Muscle of leg (tissue), 16 donors: ENCODE measurements at places on chromosomes 5 and 9.
A peak's percentile ranks its signal among the peaks of the same experiment; 100 is the strongest.

- H3K36me3 ChIP-seq: no peaks in the 10 kb centered on the region
- no peak overlapping the region for H3K27ac ChIP-seq
- DNase-seq: no peak
- H3K4me3 ChIP-seq: no peak overlapping the region
- no peaks in the 10 kb centered on the region for H3K27me3 ChIP-seq
These were observed 845.9 kb downstream of the MAT2B start for GRCh38 chr5:164351245-164351834.

GRCh38 chr5:37111426-37112382 lies 137.5 kb downstream of the CPLANE1 start:
- H3K4me1 ChIP-seq: no peaks in the 10 kb centered on the region
- H3K27ac ChIP-seq: no peak overlapping the region
- H3K27me3 ChIP-seq: no peaks in the 10 kb centered on the region
- no peak for DNase-seq
- no peak overlapping the region for H3K4me3 ChIP-seq
- peaks cover 52% of the 10 kb centered on the region for H3K36me3 ChIP-seq

DNA sequence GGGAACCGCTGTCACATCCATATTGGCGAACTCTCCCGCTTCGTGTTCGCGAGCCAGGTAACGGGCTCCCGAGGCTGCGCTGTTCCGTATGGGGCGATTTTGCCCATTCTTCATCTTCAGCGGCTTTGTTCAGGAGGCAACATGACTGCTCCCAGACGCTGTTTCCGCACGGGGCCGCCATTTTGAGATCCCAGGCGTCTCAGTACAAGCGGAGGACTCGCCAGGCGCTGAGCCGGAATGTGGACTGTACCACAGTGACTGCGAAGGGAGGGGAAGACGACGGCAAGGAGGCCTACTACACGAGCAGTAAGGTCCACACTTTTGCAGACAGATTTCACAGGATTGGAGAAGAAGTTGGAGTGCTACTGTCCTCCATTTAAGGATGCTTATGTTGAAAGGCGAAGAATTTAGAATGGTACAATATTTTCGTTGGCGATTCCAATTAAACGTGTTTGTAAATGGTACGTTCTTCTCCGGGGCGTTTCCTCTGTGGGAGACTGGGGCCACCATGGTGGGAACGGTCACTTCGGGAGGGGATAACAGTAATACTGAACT lies 41.6 kb upstream of the ZNF300 start:
- H3K27ac ChIP-seq: peak overlapping the region; percentile 93
- peaks cover 12% of the 10 kb centered on the region for H3K36me3 ChIP-seq
- H3K4me3 ChIP-seq: peak overlapping the region; percentile 79
- DNase-seq: peak; percentile 98

- H3K4me1 ChIP-seq: no peaks in the 10 kb centered on the region
- H3K36me3 ChIP-seq: peaks cover 2% of the 10 kb centered on the region
- H3K4me3 ChIP-seq: no peak overlapping the region
- H3K27me3 ChIP-seq: no peaks in the 10 kb centered on the region
- DNase-seq: no peak
- H3K27ac ChIP-seq: no peak overlapping the region
These were observed 18.6 kb upstream of the TJP2 start for GRCh38 chr9:69155341-69156030.

GRCh38 chr9:117464941-117465616 lies 50.2 kb upstream of the ASTN2 start:
- H3K4me3 ChIP-seq: no peak overlapping the region
- DNase-seq: peak; percentile 60
- H3K27ac ChIP-seq: no peak overlapping the region
- no peaks in the 10 kb centered on the region for H3K27me3 ChIP-seq
- H3K4me1 ChIP-seq: peaks cover 15% of the 10 kb centered on the region

DNA sequence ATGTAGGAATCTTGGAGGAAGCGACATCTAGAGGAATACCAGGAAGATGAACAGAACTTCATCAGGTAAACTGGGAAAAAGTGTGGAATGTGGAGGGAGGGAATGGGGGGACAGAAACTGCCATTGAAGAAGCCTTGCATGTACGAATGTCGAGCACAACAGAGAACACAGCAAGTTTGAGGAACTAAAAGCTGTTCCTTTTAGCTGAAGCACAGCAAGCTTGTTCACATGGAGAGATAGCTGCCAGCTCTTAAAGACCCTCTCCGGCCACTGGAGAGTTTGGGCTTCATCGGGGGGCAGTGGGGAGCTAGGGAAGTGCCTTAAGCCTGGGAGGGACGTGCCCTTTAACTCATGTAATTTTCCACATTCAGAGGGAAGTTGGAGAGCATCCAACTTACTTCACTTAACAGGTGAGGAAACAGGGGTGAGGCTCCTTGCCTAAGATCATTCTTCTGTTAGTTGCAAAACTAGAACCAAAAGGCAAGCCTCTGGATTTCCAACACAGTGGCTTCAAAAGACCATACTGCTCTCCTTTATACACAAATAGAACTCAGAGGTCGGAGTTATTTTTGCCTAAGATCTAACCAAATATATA lies 2.3 kb upstream of the CYFIP2 start:
- H3K27me3 ChIP-seq: peaks cover 22% of the 10 kb centered on the region
- H3K4me1 ChIP-seq: peaks cover 27% of the 10 kb centered on the region
- no peaks in the 10 kb centered on the region for H3K36me3 ChIP-seq
- H3K4me3 ChIP-seq: no peak overlapping the region
- H3K27ac ChIP-seq: no peak overlapping the region

DNA sequence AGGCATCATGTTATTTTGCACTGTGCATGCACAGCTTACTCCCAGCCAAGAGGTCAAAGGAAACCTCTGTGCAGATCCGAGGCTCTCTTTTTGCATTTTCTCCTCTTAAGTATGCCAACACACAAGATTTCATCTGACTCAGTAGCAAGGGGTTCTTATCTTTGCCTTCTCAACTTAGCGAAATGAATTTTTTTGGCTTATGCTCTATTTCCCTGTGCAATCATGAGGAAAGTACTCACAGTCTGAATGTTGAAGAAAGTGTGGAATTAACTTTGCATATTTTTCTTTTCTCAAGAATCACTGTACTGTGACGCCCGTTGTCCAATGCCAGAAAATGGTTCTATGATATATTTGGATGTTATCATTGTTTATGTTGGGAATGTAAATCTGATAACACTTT lies 173.5 kb upstream of the FBXL7 start:
- no peak overlapping the region for H3K27ac ChIP-seq
- no peak for DNase-seq
- no peaks in the 10 kb centered on the region for H3K36me3 ChIP-seq
- H3K4me1 ChIP-seq: no peaks in the 10 kb centered on the region
- no peak overlapping the region for H3K4me3 ChIP-seq
- H3K27me3 ChIP-seq: no peaks in the 10 kb centered on the region

DNA sequence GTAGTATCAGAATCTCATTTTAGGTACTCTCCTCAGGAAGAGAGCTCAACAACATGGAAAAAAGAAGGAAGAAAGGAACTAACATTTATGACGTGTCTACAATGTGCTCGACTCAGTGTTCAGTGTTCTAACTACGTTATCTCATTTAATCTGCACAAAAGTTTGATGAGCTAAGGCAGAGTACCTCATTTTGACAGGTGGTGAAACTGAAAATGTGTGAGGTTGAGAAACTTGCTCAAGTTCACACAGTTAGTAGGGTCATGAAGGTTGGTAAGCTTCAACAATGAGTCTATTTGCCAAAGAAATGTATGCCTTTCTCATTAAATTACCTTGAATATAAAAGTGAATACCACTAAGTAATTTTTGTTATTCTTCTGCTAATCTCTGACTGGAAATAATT lies 165.1 kb downstream of the CAAP1 start:
- H3K4me1 ChIP-seq: no peaks in the 10 kb centered on the region
- H3K4me3 ChIP-seq: no peak overlapping the region
- H3K36me3 ChIP-seq: no peaks in the 10 kb centered on the region
- H3K27ac ChIP-seq: no peak overlapping the region
- DNase-seq: no peak
- no peaks in the 10 kb centered on the region for H3K27me3 ChIP-seq

DNA sequence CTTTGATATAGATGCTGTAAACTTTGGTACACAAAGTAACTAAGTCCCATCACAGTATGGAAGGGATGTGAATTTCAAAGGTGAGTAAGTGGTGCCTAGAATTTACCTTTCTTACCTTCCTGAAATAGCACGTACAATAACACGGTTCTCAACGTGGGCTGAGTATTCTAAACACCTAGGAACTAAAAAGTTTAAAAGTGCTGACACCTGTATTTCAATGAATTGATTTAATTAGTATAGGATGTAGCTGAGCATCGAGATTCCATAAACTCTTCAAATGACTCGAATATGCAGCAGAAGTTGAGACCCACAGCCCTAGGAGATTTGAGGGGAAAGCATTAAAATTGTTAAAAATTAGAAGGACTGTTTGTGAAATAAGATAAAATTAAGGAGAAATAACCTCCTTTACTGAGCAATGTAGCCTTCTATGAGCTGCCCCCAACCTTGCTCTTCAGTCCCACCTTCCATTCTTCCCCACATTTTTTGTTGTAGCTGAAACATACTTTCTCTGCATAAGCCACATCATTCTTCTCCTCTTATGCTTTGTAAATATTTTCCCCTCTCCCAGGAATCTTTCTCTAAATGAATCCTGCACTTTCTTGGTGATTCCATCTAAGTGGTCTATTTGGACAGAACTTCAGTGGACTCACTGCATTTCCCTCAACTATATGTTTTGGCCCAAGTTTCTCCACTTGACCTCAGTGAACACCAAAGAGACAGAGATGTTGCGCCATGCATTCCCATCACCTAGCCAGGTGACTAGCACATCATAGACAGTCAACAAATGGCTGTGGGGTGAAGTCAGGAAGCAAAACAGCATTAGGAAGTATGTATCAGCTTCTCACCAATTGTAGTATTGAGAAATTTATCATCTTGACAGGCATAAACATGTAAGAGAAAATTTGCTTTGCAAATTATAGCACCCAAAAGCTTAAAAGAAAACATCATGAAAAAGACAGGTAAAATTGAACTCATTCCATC lies 156.5 kb upstream of the TAS2R1 start:
- no peaks in the 10 kb centered on the region for H3K36me3 ChIP-seq
- H3K4me3 ChIP-seq: no peak overlapping the region
- H3K27me3 ChIP-seq: no peaks in the 10 kb centered on the region
- DNase-seq: no peak
- peaks cover 5% of the 10 kb centered on the region for H3K4me1 ChIP-seq
- H3K27ac ChIP-seq: no peak overlapping the region

DNA sequence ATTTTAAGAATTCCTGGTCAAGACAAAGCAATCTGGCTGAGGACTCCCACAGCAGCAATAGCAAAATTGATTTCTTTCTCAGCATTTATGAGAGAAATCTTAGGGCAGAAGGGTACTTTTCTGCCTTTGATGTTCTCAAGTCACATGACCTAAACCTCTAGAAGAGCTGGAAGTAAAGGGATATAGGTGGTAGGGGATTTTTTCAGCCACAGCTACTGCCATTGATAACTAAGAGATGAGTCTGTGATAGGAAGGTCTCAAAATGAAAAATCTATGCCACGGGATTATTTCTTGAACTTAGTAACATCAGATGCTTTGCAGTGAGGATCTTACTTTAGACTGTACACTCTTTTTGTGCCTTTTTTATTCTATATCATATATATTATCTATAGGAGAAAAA lies 35.6 kb downstream of the IL6ST start:
- H3K4me1 ChIP-seq: no peaks in the 10 kb centered on the region
- H3K27ac ChIP-seq: no peak overlapping the region
- H3K4me3 ChIP-seq: no peak overlapping the region
- no peaks in the 10 kb centered on the region for H3K27me3 ChIP-seq

GRCh38 chr9:33222031-33222430 lies 17.9 kb upstream of the SPINK4 start:
- H3K4me3 ChIP-seq: no peak overlapping the region
- no peak overlapping the region for H3K27ac ChIP-seq
- DNase-seq: no peak
- H3K36me3 ChIP-seq: no peaks in the 10 kb centered on the region

DNA sequence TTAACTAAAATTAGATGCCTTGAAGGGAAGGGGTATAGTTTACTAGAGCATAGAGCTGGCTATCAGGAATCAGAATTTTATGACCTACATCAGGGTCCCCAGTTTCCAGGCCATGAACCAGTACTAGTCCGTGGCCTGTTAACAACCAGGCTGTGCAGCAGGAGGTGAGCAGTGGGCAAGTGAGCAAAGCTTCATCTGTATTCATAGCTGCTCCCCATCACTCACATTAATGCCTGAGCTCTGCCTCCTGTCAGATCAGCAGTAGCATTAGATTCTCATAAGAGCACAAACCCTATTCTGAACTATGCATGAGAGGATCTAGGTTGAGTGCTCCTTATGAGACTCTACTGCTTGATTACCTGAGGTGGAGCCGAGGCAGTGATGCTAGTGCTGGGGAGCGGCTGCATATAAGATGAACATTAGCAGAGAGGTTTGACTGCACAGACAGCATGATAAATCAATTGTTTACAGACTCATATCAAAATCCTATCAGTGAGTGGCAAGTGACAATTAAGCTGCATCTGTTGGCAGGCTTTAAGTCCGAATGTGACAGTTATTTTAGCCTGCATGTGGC lies 44.6 kb downstream of the TAF11L14 start:
- H3K4me3 ChIP-seq: no peak overlapping the region
- no peaks in the 10 kb centered on the region for H3K36me3 ChIP-seq
- DNase-seq: no peak
- no peaks in the 10 kb centered on the region for H3K4me1 ChIP-seq
- H3K27me3 ChIP-seq: no peaks in the 10 kb centered on the region

DNA sequence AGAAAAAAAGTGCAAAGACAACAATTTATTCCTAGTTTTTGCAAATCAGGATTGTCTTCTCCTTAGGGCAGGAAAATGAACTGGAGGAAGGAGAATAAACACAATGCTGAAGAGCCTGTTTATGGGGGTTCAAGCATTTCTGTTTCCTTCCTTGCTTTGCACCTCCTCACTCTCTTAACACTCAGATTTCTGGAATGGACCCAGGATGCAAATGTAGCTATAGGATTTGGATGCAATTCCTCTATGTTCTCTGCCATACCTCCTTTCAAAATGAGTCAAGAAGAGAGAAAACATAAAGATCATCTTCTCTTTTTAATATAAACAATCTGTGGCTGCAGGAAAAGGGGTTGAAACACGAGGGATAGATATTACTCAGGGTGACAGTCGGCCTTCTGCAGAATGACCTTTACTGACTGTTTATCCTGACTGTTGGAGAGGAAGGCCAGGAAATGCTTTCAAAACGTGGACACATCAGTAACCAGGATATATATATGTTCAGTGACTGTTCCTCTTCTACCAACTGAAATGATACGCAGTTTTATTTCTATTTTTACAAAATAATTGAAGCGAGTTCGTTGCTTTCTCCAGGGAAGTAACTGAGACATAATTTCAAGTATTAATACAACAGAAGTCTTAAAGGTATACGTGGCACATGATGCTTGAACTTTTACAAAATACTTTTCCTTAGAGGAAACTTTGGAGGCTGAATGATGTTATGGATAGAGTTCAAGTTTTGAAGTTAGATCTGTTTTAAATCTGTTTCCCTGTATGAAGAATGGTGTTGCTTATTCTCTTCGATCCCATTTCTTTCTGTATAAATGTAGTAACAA lies 44.4 kb downstream of the ACTBL2 start:
- H3K27ac ChIP-seq: peak overlapping the region; percentile 53
- no peaks in the 10 kb centered on the region for H3K27me3 ChIP-seq
- no peak overlapping the region for H3K4me3 ChIP-seq
- peaks cover 8% of the 10 kb centered on the region for H3K4me1 ChIP-seq

GRCh38 chr9:113228130-113228665 lies 6.9 kb downstream of the SLC31A1 start:
- H3K4me3 ChIP-seq: no peak overlapping the region
- DNase-seq: no peak
- no peaks in the 10 kb centered on the region for H3K4me1 ChIP-seq
- H3K27me3 ChIP-seq: no peaks in the 10 kb centered on the region
- H3K27ac ChIP-seq: no peak overlapping the region
